Endodermal cell (in vitro differentiated cells): ENCODE measurements at places on chromosomes 6 and 20. TPM values are rescaled to one million over a fixed set of nuclear protein-coding genes. Genes with fewer than 3 reads are reported as not detected.

DNA sequence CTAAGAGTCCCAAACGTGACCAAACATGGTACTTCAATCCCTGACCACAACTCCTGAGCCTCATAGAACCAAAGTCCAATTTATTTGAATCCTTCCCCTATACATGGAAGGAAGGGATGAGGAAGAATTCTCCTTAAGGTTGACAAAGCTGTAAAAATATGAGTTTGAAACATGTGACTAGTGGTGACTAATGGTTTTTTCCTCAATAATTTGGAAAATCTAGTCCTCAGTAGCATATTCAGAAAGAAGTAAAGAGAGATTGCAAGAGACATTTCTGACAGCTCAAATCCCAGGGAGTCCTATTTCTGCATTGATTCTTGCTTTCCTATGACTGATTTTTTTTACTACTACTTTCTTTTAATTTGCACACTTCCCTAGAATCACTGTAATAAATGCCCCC lies 443.7 kb downstream of the FRK start:
- DNase-seq = no peak

Gene METTL24
- 1.3 to 2.0 TPM (median 1.9 TPM) in 3 replicates for total RNA-seq

Gene FAM217A
- not detected in 2 replicates for total RNA-seq

DNA sequence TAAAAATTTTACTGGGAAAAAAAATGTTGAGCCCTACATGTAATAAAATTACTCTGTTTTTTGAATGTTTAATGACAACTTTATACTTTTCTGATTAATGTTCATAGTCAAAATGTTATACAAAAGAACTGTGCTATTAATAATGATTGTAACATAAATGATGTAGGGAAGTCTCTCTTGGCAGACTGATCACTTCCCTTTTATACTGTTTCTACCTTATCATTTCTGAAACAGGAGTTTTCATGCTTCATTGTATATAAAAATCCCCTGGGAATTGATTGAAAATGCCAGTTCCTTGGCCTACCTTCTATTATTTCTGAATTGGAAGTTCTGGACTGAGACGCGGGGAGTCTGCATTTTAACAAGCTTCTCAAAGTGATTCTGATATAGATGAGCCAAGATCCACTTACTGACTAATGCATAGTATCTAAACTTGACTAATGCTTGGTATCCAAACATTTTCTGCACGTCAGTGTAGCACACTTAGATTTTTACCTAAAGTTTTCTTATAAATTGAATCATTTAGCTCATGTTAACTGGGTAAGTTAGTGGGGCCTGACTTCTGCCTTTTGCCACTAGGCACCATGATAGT lies 7.2 kb upstream of the HDAC2 start:
- no peak for DNase-seq
